Brain (organoid and tissue), 16 donors: ENCODE measurements at places on chromosomes 4 and X. TPM values are rescaled to one million over a fixed set of nuclear protein-coding genes. Genes with fewer than 3 reads are reported as not detected.

PPP1R2C gene
- not detected for polyA plus RNA-seq

MAGED2 gene
- 286 TPM for polyA plus RNA-seq

SLC16A2 gene
- 5.7 TPM for polyA plus RNA-seq

APLN gene
- polyA plus RNA-seq, result 18.8 TPM

PAPSS1 gene
- polyA plus RNA-seq, result 54.3 TPM

DNA sequence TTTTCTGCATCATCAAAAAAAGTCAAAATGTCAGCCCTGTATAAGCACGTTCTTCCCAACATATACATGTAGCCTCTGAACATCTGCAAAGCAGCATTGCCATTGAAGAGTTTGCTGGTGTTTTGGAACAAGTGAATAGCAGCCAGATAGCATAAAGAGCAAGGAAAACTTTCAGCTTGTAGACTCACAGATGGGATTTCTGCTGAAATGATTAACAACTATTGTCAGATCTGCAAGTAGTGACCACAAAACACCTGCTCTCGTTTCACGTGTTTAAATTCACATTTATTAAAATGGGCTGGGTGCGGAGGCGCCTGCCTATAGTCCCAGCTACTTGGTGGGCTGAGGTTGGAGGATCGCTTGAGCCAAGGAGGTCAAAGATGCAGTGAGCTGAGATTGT, 123.7 kb downstream of the SPRY1 start:
- DNase-seq, result no peak

DNA sequence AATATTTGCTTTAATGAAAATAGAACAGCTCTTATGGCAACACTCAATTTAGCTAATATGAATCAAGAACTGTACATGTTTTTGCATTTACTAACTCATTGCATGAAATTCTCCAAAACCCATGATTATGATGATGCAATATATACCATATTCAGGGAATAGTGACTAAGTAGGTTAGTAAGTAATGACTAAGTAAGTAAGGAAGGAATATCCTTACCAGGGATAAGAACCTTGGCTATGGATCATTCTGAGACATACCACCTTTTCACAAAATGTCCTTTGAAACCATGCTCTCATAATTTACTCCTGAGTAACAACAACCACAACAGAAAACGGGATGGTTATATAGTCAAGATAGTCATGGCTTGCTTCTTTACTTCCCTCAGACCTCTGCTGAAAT, 1513.0 kb downstream of the STIM2 start:
- no peak for DNase-seq

DNA sequence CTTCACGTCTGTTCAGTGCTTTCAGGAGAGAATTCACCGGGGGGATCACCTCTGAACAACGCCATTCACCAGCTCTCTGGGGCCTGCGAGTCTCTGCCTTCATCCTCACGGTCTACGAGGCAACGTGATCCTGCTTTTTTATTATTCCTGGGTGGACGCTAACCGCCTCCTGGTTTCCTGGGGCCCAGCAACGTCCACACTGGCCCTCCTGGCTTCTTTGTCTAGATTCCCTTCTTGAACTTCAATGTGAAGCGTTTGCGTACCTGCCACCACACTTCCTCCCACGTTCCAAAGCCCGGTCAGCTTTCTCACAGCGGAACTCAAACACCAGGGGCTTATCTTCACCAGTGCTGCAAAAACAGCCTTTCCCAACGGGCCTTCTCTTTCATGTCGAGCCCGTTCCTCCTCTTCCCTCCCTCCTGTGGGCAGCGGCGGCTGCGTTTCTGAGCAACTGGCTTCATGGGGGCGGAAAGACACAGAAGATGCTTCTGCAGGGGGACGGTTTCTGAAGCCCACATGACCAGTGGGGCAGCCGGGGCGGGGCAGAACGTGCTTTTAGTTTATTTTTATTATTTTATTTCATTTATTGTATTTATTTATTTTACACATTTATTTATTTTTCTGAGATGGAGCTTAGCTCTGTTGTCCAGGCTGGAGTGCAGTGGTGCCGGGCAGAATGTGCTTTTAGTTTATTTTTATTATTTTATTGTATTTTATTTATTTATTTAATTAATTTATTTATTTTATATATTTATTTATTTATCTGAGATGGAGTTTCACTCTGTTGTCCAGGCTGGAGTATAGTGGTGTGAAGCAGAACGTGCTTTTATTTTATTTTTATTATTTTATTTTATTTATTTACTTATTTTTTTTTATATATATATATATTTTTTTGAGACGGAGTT, 64.6 kb downstream of the CRLF2 start:
- peak; percentile 63 for DNase-seq

DNA sequence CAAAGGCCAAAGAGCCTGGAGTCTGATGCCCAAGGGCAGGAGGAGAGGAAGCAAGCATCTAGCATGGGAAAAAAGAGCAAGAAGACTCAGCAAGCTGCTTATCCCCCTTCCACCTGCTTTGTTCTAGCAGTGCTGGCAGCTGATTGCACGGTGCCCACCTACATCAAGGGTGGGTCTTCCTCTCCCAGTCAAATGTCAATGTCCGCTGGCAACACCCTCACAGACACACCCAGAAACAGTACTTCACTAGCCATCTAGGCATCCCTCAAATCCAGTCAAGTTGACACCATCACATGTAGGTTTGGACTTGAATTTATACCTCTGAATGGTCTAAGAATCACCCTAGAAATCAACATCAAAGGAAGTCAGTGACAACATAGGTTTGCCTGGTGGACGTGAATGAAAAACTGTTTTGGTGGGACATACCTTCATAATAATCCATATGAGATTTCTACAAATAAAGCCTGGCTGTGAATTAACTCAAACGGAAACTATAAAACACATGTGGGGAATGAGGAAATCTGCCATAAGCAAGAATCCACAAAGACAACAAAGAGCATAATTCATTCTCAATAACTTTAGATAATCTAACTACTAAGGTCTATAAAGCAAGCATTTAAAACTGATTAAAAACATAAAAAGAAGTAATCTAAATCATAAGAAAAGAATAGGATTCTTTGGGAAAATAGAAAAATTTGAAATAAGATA, 185.8 kb upstream of the JADE1 start:
- no peak for DNase-seq

DNA sequence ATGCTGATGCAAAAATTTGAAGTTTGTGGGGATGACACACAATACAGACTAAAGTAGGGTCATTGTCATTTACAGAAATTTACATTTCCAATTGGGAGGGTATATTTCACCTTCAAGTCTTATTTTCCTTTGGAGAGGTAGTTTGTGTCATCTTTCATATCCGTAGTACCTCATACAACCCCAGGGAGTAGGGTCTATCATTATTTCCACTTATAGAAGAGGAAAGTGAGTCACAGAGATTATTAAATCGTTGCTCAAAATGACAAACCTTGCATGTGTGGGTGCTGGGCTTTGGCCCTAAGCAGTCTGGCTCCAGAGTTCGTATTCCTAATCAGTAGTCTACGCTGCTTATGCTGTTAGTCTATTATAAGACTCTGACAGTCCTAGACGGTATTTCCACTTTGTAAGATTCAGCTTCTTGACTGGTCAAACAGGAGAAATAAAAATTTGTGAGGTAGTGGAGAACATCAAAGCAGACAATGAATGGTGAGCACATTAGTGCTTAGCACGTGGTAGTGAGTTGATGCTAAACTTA, 516.5 kb downstream of the PCDH7 start:
- no peak for DNase-seq

DNA sequence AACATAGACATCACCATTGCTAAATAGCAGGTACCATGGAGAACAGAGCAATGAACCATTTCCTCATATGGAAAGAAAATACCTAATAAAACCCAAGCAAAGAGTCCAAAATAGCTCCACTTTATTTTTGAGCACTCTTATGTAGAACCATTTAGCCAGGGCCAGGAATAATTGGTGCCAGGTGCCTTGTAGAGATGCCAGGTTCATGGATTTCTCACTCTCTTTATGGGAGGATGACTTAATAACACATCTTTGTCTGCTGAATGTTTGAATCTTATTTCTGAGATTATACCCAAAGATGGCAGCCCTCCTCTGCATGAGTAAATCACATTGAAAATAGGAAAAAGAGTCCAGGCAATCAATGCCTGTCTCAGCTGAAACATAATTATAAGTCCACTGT, 212.3 kb upstream of the SFRP2 start:
- DNase-seq, result no peak

DNA sequence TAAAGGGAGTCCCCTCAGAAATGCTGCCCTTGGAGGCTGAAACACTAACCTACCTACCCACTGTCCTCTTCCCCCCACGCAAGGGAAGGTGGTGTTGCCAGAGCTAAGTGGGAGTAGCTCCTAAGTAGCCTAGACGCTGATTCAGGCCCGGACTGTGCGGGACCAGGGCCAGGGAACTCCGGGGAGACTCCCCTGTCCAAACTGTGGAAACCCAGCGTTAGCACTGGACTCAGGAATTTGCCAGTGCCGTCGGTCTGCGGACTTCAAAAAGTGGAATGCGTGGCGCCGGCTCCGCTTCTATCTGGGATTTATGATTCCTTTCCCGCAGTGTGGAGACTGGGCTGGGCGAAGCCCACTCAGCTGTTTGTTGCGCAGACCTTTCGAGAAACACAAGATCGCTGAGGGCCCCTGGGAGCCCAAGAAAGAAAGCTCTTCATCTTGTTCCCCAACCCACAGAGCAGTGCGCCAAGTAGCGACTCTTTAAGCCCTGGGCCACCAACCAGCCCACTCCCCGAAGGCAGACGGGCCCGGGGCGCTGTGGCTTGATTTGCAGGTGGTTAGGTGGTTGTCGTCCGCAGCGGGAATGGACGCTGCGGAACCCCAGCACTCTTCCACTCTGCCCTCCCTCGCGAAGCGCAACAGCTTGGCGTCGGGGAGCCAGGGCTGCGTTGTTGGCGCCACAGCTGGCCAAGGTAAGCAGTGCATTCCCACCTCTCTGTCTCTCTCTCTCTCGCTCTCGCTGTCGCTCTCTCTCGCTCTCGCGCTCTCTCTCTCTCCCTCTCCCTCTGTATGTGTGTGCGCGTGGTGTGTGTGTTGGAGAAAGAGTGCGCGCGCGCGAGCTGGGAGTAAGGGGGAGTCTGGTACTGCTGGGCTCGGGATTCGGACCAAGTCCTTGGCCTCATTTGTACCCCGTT, 2.0 kb downstream of the TMEM255A start:
- peak; percentile 75 for DNase-seq

GRCh38 chr4:15504041-15504440, 34.4 kb downstream of the CC2D2A start:
- no peak for DNase-seq

DNA sequence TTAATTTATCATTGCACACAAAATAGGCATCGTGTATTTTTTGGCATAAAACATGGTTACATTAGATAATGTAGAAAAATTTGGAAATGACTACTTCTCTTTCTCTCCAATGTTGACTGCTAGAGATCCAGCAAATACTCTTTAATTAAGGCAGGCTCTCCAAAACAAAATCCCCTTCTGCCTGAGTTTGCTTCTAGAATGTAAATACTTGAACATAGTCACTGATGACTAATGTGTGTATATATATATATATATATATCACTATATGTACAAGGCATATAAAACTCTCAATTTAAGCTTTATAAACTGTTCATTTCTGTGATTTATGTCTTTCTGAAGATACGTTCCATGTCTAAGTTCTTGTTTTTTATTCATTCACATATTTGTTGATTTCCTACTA, 67.2 kb upstream of the CAMK2D start:
- no peak for DNase-seq
